ENCODE measurements at places on chromosomes 16 and 17.

DNA sequence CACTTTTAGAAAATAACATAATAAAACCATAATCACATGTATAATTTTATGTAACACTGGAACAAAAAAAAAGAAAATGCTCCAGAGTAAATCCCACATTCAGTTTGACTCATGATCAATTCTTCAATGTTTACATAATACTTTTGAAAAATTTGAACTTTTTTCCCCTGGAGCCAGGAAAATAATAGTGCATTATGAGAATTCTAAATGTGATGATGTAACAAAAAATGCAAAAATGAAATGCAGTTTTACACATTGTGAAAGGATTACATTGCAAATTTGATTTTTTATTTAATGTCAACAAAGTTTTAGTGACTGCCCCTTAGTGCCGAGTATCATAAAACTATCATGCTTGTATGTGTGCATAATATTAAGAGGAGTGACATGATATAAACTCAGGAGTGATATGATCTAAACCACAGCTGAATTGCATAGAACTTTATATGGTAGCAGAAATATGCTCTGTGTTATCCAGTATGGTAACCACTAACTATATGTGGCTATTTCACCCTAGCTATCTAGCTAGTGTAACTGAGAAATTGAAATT is 238.2 kb downstream of the CDH8 start:
- DNase-seq: no peak

- no peak for DNase-seq
Measured at GRCh38 chr16:30894540-30895368, 877 bp upstream of the BCL7C start.

DNA sequence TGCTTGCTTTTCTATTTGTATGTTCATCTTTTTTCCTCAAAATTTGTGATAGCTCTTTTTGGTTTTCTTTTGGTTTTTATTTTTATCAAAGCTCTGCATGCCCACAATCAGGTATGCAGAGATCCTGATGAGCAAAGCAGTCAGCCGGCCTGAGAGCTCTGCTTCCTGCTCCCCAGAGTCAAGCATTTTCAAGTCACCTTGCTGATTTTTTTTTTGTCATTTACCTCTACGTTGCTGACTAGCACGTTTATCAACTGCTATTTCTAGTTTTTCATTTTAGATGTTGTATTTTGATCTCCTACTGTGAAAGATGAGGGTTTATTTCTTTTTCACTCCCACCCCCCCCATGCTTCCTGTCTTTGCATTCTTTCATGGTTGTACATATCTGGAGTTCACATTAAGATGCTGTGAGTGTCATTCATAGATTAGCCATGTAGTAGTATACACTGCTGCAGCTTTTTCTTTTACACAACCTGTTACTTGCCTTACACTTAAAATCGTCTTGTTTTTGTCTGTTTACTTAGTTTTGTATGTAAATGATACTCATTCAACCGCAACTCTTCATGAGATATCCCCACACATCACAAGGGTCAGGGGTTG is 196.2 kb downstream of the LGALS9B start:
- no peak for DNase-seq

- no peak for DNase-seq
Measured at GRCh38 chr17:65103896-65104295, 33.3 kb upstream of the RGS9 start.
